ENCODE measurements at places on chromosomes 2 and 18.

DNA sequence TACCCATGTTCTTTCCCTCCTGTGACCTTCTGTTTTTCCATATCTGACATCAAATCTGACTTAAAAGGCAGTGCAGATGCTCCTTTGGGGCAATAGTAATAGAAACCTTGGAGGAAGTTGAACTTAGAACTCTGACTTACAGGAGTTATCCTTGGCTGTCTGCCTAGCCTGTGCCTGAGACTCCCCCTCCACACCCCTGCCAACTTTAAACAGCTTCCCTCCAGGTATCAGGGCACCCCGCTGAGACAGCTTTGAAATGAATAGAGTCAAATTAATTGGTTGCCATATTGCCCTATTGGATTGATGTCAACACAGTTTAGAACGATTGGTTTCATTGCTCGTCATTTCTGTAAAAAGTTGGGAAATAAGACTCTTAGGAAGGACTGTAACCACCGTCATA lies 322.0 kb downstream of the PRKCE start:
- DNase-seq: no peak

DNA sequence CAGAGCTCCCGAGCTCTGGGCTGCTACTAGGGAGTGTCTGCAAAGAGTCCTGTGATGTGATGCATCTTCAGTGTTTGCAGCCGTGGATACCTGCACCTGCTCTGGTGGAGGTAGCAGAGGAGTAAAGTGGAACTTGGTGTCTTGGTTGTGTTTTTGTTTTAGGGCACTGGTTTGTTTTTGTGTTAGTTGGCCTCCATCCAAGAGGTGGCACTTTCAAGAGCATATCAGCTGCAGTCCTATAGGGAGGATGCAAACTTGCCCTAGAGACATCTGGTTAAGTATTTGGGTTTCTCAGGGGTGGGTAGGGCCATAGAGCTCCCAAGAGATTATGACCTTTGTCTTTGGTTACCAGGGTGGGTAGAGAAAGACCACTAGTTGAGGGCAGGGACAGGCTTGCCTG lies 1249.0 kb upstream of the FAM98A start:
- DNase-seq: no peak

DNA sequence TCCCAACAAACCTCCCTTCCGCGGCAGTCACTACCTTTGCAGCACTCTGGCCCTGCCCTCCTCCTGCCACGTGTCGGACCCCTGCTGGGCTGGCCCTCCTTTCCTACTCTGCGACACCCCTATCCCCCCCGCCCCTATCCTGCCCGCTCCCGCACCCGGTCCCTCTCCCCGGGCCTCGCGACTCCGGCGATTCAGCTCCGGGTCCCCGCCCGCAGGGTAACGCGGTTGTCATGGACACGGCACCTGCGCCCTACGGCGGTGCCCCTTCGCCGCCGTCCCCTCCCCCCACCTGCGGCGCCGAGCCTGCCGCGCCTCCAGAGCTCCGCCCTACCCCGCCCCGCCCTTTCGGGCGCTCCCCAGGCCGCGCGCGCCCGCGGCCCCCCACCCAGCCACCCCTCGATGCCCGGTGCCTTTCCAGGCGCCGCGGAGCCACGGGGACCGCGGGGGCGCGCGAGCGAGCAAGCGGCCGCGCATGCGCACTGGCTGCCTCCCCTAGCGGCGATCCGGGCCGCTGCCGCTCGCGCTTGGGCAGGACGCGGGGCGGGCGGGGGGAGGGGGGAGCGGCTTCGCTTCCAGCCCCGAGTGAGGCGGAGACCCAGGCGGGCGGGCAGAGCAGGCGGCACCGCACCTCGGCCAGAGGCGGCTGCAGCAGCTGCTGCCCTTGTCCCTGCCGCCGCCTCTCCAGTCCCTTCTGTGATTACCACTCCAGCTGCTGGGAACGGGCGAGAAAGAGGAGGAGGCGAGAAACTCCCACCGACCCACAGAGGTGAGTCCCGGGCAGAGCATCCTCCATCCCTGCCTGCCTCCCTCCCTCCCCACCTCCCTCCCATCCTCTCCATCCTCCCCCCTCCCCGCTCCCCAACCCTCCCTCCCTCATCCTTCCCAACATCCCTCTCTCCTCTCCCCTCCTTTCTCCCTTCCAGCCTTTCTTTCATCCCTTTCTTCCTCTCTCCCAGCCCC lies at the start of gene CTNNA2:
TSS of gene CTNNA2 (plus strand) at position 610 of the 960 bp plus-strand sequence.
- no peak for DNase-seq

DNA sequence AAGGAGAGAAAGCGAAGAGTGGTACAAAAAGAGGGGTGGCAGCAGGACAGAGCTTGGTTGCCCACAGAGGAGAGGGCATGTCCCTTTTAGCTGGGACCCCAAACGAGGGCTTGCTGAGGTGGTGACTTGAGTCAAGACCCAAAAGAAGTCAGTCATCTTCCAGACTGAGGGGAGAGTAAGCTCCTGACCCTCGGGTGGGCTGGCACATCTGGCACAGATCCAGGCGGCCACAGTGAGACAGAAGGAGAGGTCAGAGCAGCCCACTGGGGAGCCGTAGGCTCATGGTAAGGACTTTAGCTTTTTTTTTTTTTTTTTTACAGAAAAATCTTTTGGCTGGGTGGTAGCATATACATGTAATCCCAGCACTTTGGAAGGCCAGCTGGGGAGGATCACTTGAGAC lies 77.9 kb upstream of the ST6GAL2 start:
- DNase-seq: no peak

DNA sequence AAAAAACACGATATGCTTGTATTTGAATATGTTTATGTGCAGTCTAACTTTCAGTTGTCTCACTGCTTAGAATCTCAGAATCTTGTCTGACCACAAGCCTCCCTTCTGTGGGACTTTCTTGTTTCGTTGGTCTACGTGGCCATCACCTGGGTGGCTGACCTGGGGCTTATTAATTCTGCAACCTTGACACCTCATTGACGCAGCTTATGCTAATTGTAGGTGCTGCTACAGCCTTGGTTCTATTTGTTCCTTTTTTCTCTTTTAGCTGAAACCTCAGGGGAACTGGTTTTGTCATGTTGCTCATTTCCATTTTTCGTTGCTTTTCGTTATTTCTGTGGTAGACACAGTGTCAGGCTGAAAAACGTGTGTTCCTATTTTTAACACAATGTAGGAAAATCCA lies 273.7 kb downstream of the SLC4A3 start:
- DNase-seq: peak; percentile 84

GRCh38 chr18:48662011-48662661 lies 123.3 kb downstream of the CTIF start:
- DNase-seq: peak; percentile 85

DNA sequence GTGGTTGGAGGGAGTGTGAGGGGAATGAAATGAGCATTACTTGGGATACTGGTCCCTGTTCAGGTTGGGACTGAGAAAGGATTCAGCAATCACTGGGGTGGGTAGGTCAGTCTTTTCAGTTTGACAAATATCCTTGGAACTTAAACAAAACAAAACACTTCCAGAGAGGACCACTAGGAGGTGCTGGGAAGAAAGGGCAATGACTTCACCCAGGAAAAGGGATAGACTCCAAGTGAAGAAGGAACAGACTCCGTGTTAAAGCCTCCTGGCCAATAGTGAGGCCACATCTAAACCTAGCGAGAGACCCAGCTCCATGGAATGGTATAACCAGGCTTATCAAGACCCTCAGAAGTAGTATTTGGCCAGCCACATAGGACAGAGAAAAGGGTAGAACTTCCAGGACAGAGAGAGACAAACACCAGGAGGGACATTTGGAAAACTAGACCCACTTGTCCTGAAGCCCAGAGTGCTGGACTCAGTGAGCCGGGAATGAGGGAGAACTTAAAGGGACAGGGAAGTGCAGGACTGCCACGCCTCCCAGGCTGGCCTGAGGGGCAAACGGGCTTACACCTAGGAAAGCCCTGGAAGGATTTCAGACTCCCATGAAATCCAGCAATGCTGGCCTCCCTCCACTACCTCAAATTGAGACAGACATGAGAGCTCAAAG lies 19.6 kb upstream of the KCNG3 start:
- DNase-seq: peak; percentile 27

DNA sequence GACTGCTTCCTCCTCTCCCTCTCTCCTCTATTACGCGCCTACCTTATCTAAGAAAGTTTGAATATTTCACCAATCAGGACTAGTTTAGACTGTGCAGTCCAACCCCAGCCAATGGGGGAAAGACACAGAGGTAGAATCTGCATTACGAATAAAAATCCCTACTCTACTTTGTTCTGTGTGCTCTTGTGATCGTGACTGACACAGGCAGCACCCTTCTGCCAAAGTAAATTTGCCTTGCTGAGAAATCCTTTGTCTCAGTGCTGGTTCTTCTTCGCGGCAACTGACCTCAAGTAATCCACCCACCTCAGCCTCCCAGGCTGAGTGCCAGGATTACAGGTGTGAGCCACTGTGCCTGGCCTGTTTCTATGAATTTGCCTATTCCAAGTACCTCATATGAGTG lies 8.6 kb upstream of the CDCA7 start:
- no peak for DNase-seq

DNA sequence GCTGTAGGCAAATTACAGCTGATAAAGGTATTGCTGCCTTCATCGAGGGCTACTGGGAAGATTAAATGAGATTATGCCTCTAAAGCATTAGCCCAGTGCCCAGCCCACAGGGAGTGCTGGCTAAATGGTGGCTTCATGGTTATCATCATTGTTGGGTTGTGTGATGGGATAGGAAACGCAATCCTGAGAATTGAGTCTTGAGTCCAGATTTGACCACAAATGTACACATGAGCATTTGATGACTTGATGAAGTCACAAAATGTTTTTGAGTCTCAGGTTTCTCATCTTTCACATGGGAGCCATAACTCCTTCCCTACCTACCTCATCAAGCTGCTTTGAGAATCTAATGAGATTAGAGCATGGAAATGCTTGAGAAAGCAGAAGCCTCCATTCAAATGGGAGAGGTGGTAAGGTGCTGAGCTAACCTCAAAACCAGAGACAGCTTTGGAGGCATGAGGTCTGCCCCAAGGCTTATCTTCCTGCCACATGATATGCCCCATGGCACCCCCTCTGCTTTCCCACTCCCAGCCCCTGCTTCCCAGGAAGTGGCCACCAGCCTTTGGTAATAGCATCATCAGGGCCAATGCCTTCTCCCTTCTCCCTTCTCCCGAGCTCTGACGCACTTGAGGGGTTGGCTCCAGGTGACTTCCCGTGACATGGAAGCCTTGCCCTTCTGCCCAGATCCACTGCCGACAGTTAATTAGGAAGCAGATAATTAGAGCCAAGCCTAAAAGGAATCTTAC lies 149.4 kb upstream of the EPAS1 start:
- no peak for DNase-seq

GRCh38 chr2:8882094-8882493 lies 44.7 kb upstream of the KIDINS220 start:
- DNase-seq: peak; percentile 28

GRCh38 chr18:46433121-46433826 lies 223.7 kb downstream of the LOXHD1 start:
- DNase-seq: no peak

DNA sequence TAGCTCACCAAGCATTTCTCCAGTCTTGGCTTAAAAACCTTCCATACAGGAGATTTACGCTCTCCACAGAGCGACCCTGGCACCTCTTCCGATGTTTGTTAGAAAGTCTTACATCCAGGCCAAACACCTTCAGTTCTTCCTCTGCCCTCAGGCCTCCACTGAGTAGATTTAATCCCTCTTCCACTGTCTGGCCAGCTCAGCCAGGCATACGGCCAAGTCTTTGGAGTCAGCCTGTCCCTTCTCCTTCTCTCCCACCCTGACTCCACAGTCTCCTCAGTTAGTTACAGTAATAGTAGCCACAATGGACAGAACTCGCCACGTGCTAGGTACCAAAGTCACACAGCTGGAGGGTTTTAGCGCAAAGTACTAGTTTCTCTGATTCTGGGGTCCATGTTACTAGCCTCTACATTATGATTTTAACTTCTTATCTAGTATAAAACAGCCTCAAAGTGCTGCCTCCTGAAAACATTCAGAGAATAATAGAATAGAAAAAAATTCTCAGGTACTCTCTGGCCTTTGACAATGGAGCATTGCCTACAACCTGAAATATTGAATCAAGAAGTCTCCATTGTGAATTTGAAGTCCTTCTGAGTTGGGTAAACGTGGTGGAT lies 39.5 kb downstream of the THNSL2 start:
- DNase-seq: no peak

DNA sequence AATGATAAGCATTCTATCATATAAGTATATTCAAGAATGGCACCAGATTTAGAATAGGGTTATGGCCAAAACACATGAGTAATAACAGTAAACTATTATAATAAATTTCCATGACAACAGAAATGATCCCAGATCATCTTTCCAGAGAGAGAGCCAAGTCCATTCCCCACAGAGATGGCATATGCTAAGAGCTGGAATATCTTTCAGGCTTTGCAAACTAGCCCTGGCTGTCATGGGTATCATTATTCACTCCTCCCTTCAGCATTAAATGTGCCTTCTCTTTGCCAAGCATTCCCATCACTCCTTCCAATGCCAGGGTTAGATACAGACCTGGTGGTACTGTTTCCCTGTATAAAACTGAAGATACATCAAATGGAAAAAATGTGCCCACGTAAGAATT lies 10.9 kb downstream of the FEZ2 start:
- no peak for DNase-seq

DNA sequence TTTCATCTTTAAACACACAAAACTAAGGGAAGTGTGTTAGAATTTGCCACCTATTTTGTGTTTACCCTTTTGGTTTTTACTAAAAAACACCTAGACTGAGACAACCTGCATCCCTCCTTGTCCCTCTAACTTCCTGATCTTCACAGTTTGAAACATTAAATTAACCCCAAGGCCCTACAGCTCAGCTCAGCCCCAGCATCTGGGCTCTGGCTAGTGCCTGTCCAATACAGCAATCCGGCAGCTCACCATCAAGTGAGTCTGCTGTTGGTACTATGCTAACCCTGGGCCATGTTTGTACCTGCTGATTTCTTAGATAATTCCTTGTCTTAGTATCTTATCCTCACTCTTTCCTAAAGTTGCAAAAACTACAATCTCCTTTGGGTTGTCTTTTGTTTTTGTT lies 162.4 kb downstream of the DSEL start:
- no peak for DNase-seq

DNA sequence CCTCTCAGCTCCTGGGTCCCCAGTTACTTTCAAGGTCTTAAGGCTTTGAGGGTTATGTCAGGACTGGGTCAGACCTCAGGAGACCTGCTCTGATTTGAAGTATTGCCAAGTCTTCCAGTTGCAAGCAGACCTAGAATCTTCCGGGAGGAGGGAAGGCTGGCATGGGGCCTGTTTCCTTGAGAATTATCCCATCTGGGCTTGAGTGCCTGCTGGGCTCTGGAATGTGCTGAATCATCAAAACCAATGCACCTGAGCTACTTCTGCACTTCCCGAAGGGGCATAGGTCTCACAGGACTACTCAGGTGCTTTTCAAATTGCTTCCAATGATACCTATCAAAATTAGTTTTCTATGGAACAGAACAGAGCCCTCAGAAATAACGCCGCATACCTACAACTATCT lies 327.3 kb downstream of the XIRP2 start:
- no peak for DNase-seq

- DNase-seq: no peak
Observed at GRCh38 chr18:24754583-24755253, 294.3 kb downstream of the HRH4 start.

Data from MV-4-11 (cell line).